ENCODE measurements at places on chromosomes 16 and 17.

- DNase-seq: no peak
These were observed 377.5 kb upstream of the DYNLRB2 start for GRCh38 chr16:80163339-80163738.

- no peak for DNase-seq
These were observed 5.0 kb downstream of the CYBC1 start for GRCh38 chr17:82445542-82445941.

DNA sequence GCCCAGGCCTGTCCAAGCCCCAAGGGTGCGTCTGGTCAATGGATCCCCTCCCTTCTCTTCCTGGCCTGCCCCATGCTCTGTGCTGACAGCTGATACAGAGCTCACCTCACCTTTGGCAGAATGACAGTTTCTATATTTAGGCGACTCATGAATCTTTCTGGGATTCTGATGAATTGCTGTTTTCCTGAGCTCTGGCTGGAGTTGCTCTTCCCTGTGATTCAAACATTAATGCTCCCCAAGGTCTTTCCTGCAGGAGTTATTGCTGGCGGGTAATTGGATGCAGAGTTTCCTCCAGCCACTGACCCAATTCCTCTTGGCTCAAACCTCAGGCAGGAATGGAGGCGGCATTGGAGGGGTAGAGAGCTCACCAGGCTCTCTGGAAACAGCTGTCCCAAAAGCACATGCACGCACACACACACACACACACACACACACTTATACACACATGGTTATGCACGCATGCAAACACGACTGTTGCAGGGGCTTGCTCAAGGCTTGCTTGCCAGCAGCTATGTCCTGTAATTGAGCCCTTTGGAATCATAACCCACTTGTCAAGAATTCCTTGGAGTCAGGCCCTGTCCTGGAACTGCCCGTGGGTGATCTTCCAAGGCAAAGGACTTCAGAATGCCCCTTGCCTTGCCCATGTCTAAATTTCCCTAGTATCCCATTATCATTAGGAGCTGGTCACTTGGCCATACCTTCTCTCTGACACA lies 128.8 kb downstream of the ASIC2 start:
- DNase-seq: peak; percentile 16

GRCh38 chr16:51163366-51163765 lies 12.3 kb upstream of the SALL1 start:
- no peak for DNase-seq

GRCh38 chr17:63550817-63551639 lies 751 bp downstream of the DCAF7 start:
- peak; percentile 60 for DNase-seq

- no peak for DNase-seq
These were observed 131.1 kb downstream of the PHKB start for GRCh38 chr16:47592232-47592631.

DNA sequence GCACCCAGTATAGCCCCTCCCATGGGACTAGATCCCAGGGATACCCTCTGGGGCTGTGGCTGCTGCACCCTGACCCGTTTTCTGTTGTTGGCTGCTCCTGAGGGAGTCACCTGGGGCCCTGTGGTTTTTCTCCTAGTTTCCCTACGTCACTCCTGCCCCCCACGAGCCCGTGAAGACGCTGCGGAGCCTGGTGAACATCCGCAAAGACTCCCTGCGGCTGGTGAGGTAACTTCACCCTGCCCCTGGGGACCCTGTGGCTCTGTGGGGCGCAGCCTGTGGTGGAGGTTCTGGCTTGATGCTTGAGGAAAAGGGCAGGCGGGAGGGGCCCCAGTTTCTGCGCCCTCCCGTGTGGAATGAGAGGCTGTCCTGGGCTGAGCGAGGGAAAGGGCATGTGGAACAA lies 27.2 kb downstream of the MGRN1 start:
- DNase-seq: no peak

DNA sequence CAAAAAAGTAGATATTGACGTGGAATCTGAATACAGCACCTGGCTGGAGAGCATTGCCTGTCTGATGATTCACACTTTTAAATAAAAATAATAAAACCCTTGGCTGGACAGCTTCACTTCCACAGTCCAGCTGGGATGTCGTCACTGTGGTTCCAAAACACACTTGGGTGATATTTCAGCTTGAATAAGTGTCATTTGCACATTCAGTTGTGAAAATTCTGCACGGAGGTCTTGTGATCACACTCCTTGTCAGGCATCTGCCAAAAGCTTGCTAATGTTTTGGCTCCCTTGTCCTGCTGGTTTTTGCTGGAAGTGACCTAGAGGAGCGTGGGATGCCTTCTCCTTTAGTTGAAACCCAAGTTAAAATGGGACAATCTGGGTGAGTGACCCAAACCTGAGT lies 60.7 kb downstream of the PCTP start:
- no peak for DNase-seq

DNA sequence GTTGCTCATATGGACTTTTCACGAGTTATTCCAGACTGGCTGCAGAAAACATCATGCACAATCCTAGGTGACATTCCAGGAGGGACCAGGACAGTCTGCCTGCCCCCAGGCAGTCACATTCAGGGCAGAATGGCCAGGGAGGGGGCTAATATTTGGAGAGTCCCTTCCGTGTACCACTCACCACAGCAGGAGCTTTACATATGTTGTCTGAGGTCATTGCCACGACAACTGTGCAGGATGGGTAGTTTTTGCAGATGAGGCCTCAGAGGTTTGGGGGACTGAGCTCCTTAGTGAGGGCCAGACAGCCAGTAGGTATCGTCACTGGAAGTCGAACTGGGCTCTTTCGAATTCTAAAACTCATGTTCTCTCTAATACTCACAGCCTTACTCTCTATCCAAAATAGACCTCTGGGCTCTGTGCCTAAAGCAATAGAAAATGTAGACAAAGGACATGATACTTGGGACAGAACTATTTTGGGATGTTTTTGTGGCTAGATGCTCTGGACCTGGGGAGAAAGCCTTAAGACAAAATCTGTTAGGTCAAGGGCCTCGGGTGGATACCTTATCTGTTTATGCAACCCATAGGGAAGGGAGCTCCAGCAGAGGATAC lies 338.5 kb downstream of the MAF start:
- DNase-seq: no peak

DNA sequence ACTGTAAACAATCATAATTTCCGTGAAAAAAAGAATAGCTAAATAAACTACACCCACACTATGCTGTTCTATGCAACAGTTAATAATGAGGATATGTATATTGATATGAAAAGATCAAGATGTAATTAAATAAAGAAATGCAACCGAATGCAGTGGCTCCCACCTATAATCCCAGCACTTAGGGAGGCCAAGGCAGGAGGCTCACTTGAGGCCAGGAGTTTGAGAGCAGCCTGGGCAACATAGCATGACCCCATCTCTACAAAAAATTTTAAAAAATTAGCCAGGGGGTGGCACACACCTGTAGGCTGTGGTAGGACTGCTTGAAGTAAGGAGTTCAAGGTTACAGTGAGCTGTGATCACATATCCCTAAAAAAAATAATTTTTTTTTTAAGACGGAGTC lies 14.9 kb downstream of the CENPV start:
- DNase-seq: no peak

GRCh38 chr16:84482951-84483881 lies 21.2 kb downstream of the MEAK7 start:
- DNase-seq: no peak

DNA sequence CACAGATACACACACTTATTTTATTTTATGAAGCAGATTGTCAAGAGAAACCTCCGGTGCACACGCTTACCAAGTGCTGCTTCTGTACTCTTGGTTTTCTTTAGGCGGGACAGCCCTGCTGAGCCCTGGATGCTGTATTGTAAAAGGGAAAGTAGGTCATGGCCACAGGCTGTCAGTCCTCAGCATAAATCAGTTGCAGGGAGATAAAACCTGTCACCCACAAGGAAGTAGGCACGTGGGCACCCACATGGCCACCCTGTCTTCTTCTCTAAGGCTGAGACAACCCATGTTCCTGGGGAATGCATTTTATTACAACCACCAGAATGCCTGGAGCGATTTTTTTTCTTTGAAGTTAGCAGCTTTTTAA lies 59.3 kb downstream of the ASIC2 start:
- DNase-seq: peak; percentile 16

DNA sequence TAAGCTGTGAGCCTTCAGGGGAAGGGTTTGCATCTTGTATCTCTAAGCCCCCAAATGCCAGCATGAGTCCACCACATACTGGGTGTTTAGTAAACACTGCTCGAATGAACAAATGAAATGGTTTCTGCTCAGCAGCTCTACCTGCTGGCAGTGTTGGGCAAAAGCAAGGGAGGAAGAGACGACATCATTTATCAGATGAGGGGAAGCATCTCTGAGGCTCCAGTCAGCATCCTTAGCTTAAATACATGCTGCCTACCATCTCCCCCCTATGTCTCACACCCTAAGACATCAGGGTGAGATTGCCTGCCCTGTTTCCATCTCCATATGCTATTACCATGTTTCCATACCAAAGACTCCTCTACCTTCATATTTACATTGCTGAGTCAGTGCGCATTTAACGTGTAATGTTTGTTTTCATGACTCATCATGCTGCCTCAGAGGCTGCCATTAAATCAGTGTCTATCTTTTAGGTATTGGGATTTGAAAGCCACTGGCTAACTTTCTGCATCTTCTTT lies 379.8 kb downstream of the UTP18 start:
- DNase-seq: peak; percentile 25

- peak; percentile 71 for DNase-seq
These were observed 19.5 kb downstream of the MRM3 start for GRCh38 chr17:801660-802059.

DNA sequence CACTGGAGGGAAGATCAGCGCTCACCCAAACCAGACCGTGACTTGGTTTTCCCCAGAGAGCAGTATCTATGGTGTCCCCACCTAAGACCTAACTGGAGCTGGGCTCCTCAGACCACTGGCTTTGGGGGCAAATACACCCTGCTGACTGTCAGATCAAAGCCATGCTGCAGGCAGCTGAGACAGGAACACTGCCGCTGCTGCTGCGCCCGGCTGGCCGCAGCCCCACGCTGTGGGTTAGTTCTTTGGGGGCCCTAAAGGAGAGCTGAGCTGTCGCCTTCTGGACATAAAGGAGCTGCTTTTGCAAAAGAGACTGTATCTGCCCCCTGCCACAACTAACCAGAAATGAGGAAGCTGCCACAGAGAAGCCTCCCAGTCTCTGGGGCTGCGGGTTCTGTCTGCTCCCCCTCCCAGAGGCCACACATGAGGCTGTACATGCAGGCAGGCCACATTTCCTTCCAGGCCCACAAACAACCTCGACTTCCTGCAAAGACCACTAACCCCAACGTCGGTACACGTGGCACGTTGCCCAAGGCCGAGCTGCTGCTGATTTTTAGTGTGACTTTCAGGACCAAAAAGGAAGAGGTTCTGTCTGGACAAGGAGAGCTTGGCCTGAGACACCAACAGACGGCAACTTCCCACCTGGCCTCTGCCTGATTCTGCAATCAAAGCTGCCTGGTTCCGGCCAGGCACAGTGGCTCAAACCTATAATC lies 18.2 kb upstream of the ABR start:
- DNase-seq: peak; percentile 37

- DNase-seq: no peak
These were observed 264.9 kb upstream of the SDK2 start for GRCh38 chr17:73909186-73909585.

GRCh38 chr16:57462978-57463362 lies 491 bp downstream of the POLR2C start:
- DNase-seq: no peak

All from astrocyte of the hippocampus (primary cell).